ENCODE measurements at places on chromosomes 13 and 19.

DNA sequence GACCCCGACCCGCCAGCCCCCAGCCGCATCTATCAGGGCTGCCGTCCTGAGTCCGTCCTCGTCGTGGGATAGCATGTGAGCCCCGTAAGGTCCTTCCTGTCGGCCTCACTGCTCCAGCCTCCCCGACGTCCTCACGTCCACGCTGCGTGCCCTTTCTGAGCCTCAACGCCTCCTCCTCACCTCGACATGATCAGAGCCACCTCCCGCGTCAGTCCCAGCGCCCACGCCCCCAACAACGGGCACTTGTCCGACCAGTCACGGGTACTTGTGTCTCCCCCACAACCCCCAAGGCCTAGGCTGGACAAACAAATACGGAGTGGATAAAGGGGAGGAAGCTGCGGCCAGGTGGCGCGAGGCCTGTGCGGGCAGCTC, 665 bp downstream of the ZNF497 start:
- no peak for DNase-seq

DNA sequence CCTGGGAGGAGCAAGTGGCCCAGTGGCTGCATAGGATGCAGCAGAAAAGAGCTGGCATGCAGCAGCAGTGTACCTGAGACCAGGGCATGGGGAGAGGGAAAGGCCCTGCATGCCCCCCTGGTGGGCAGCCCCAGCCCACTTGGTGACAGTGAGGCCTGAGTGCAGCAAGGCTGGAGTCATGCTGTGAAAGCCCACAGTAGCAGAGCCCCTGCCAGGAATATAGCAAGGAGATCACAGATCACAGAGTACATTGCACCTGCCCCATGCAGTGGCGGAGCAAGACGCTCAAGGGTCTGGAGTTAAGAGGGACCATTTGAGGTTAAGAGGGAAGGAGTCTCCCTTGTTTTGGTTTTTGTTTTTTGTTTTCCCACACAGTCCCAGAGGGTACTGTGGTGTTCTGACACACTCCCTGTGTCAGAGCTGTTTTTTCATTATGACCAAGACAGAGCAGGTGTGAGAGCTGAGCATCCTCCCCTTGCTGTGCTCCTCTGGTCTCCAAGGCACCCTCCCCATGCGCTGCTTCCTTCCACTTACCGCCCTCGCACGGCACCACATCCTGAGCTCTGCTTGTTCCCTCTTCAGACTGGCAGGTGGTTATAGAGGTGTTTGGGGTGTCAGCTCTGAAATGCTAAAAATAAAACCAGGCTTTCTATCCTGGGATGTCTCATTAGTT, 85.0 kb upstream of the UBL3 start:
- no peak for DNase-seq

DNA sequence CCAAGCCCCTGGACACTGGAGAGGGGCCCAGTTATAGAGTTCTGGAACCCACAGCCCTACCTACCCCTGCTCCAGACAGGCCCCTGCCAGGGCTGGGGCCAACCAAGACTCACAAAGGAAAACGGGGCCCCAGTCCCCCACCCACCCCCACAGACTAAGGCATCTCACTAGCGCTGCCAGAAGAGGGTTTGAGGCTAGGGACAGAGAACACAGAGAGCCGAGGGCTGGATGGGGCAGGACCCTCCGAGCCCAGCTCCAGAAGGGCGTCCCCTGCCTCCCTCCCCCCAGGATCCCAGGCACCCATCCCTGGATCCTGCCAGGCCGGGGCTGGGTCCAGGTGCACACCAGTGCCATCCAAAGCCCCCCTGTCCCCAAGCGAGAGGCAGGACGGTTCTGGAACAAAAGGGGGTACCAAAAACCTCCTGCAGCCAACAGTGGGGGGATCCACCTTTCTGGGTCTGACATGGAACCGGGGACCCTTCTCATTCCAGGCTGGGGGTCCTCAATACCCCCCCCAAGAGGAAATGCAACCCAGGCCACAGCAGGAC, 4.4 kb upstream of the REXO1 start:
- DNase-seq: no peak

DNA sequence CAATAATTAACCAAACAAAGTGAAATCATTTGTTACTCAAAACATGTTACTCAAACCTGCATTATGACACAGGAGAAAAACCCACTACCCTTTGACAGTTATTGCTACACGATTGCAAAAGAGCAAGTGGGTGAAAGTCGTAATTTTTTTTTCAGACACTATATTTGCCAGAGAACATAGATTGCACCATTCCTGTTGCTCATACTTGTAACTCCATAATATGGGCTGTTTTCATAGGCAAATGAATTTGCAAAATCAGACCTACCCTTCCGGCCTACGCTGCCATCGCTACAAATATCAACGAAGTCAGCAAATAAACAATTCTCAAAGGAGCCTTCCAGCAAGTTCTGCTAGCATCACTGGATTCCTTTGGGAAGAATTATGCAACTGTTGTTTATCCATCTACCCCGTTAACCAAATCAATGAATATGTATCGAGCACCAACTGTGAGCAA, 396.5 kb downstream of the IRS2 start:
- no peak for DNase-seq
